ENCODE measurements at places on chromosomes 2 and 18. TPM values are rescaled to one million over a fixed set of nuclear protein-coding genes. Genes with fewer than 3 reads are reported as not detected.
A peak's percentile ranks its signal among the peaks of the same experiment; 100 is the strongest.

GRCh38 chr18:77181950-77182707 is 49.5 kb upstream of the MBP start:
- DNase-seq = no peak

GRCh38 chr2:229243890-229244560 is 27.1 kb downstream of the PID1 start:
- no peak for DNase-seq

- DNase-seq = no peak
These were observed 341.1 kb downstream of the BCL11A start for GRCh38 chr2:60212181-60212945.

- no peak for DNase-seq
These were observed 296.3 kb upstream of the KCNJ3 start for GRCh38 chr2:154402213-154402612.

GRCh38 chr2:104866122-104866864 is 12.4 kb downstream of the POU3F3 start:
- no peak for DNase-seq

- peak; percentile 43 for DNase-seq
These were observed 5.9 kb upstream of the SCYGR2 start for GRCh38 chr2:227592694-227593387.

Gene SLC5A7
- not detected for total RNA-seq

All from osteoblast (primary cell).